Myocyte (in vitro differentiated cells): ENCODE measurements at places on chromosomes 5 and 9.

GRCh38 chr5:33114361-33114760 is 326.4 kb upstream of the TARS1 start:
- DNase-seq, result no peak

DNA sequence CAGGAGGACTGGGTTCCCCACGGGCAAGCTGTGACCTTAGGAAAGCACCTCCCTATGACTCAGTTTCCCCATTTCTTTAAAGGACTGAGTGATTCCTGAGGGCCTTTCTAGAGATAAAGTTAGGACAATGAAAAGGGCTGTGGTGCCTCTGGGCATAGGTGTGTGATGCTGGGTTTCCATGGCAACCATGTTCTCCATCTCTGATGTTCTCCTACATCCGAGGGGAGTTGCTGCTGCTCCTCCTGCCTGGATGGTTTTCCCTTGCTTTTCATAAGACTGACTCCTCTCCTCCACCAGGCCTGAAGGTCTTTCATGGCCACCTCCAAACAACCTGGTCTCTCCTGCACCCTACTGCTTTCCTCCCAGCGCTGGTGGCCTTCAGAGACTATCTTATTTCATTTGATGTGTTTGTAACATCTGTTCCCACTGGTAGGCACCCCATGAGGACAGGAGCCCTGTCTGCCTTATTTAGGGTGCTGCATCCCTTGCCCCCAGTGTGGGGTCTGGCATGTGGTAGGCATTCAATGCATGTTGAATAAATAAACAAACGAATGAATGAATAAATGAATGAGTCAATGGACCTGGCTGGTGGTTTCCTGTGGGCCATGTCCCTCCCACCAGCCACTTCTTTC is 112.2 kb upstream of the HAND1 start:
- no peak for DNase-seq

DNA sequence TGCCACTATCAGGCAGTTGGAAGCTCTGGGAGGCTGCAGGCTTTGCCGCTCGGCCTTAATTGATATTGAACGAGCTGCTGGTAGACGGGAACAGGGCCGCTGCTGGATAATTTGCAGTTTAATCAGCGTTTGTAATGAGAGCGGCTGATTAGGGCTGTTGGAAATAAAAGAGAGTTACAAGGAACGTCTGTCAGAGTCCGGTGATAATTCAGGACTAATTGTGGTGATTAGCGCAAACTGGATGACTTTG is 68.2 kb upstream of the TBCA start:
- no peak for DNase-seq

GRCh38 chr9:68744426-68744825 is 39.4 kb downstream of the PIP5K1B start:
- no peak for DNase-seq

GRCh38 chr5:123515904-123516303 is 3.9 kb downstream of the CSNK1G3 start:
- DNase-seq, result no peak

- DNase-seq, result no peak
Observed at GRCh38 chr5:76683816-76684731, 31.9 kb upstream of the F2R start.

GRCh38 chr9:104256696-104257062 is 162.6 kb downstream of the SMC2 start:
- DNase-seq, result no peak

- peak; percentile 2 for DNase-seq
Observed at GRCh38 chr9:85884256-85884655, 56.7 kb upstream of the NAA35 start.

- no peak for DNase-seq
Observed at GRCh38 chr5:135498637-135498995, 37.1 kb downstream of the NEUROG1 start.

GRCh38 chr9:38443181-38443580 is 18.9 kb upstream of the IGFBPL1 start:
- no peak for DNase-seq

- peak; percentile 98 for DNase-seq
Observed at GRCh38 chr9:125126019-125126746, 17.1 kb downstream of the SCAI start.
